Erythroblast (primary cell): ENCODE measurements at places on chromosomes 6 and 20.

DNA sequence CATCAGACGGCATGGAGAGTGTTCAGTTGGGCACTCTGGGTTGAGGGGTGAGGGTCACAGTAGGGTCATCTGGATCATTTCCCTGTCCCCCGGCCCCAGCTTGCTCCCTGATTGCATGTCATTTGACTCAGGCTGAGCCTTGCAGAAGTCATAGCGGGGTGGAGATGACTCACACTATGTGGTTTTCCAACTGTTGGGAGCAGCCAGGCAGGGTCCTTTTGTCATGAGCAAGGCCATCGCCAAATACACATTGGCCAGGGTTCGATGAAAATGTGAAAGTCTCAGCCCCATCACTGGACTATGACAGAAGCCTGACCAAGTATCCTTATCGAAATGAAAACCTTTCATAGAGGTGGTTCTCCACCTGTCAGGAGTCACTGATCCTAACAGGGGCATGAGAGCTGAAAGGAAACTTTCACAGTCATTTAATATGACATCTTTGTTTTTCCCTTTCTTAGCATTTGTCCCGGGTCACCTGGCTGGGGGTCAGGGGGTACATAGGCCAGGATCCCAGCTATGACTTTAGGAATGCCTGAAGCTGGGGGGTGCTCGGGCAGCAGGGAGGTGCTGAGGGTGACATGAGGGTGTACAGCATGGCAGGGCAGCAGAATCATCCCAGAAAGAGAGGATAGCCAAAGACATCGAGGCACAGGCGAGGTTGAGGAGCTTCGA lies 70.2 kb upstream of the CD93 start:
- DNase-seq = peak; percentile 65

DNA sequence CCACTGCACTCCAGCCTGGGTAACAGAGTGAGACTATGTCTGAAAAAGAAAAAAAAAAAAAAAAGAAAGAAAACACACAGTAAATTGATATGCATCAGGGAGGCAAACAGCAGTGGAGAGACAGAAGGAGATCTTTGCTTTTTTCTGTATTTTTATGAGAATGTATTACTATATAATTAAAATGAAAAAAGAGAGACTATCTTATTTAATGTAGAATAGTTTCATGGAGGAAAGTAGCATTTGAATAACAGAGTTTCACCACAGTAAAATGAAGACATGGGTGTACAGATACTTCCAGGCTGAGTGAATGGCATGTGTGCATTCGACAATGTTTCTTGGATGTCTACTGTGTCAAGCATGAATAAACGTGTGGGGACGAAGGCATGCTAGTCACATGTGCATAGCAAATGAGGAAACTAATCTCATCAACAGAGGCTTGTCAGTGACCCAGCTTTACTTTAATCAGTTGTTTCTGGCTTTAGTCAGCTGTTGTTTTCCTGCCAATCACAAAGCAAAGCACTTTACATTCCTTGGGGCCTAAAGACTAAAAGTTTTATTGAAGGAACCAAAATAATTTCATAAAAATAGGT lies 55.5 kb upstream of the ARMH2 start:
- no peak for DNase-seq

- no peak for DNase-seq
These were observed 34.0 kb upstream of the BMP6 start for GRCh38 chr6:7691675-7692452.

DNA sequence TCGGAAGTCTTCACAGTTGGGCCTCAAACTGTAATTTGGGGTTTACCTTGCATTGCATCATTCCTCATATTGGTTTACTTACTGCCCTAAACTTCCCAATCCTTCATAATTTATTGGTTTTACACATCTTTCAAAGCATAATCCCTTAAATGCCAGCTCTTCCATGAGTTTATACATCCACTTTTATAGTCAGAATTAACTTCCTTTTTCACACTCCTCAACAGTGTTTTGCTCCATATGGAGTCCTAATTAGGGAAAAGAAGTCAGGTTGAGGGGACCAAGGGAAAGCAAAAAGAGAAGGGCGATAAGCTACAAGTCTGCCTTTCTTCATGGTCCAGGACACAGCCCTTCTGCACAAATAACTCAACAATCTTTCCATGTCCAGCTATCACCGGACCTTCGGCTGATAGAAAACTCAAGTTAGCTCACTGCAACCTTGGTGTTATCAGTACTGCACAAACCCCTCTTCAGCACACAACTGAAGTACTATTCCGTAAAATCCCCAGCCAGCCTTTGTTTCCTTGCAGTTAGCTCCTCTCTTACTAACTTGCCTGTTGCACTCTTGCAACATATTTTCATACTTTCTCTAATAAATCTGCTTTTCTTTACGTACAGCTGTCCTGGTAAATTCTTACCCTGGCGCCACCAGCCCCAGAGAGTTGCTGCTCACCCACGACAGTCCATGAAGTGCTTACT lies 2.0 kb downstream of the EEF1E1 start:
- peak; percentile 68 for DNase-seq

DNA sequence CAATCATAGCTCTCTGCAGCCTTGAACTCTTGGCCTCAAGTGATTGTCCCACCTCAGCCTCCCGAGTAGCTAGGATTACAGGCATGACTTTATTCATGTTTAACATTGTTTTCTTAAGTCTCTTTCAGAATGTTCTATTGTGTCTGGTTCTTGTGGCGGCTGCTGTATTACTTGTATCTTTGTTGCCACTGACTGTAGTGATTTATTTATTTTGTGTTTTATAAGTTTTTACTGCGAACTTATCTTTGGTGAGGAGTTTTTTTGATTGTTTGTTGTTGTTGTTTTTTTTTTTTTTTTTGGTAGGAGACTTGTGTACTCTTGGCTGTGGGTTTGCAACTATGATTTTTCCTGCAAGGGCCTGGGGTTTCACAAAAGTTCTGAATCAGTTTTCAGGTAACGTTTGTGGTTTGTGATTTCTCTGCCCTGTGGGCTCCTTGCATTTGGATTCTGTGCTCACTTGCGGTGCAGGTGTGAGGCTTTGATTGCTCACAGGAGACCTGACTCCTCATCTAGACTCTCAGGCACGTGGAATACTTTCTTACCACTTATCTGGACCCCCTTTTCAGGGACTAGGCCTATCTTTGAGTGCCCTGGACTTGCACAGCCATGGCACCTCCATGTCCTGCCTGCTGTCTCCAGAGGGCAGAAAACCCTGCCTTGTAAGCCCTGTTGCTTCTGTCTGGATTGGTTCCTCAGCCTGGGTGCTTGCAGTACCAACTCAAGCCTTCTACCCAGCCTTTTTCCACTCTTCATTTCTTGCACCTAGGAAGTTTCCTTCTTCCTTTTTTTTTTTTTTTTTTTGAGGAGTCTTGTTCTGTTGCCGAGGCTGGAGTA lies 25.2 kb downstream of the KIF25 start:
- DNase-seq = no peak

- DNase-seq = no peak
These were observed 140.1 kb downstream of the CEBPB start for GRCh38 chr20:50330504-50331313.

GRCh38 chr20:46111028-46111835 lies 6.9 kb upstream of the CD40 start:
- DNase-seq = no peak

GRCh38 chr20:48578397-48579098 lies 249.3 kb downstream of the PREX1 start:
- DNase-seq = no peak

DNA sequence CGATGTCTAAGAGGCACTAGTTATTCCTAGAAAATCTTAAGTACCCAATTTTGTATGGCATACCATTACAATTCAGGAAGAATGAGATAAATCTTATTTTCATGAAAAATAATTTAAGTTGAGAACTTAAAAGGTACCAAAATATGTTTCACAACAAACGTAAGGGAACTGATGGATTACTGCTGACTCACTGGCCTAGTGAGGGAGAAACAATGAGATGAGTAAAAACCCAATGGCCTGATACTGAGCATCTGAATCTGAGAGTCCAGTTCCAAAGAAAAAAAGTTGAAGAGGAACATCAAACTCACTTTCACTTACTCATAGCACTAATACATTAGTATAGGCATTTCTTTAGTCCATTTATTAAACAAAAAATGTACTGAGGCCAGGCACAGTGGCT lies 56.0 kb downstream of the MDN1 start:
- DNase-seq = no peak

DNA sequence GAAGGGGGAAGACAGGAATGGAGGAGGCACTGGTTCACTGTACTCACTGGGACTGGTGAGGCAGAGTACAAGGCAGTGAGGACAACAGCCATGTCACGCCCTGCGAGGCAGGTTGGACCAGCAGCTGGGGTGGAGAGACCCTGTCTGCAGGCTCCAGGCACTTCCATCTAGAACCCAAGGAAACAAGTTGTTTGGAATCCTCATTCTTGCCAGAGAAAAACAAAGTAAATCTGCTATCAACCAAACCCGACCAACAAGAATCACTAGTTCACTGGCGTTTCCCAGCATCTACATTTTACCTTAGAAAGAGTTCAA lies 98.5 kb upstream of the CDYL start:
- DNase-seq = no peak

GRCh38 chr6:68445926-68446325 lies 189.2 kb upstream of the ADGRB3 start:
- no peak for DNase-seq

DNA sequence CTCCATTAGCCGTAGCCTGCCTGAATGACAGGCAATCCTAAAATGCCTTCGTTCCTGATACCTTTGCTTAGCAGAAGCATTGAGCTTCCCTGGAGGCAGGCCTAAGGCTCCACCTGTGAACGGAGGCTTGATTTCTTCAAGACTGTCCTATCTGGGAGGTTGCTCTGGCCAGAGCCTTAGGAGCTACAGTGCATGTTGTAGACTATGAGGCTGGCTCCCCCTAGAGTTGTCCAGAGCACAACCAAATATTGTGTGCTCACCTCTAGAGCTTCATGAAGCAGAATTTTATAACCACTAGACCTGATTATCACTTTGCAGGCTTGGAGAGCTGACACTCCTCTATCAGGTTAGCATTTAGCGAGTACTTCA lies 217.8 kb downstream of the MAFB start:
- no peak for DNase-seq

GRCh38 chr6:32327103-32327502 lies 44.6 kb downstream of the TSBP1 start:
- DNase-seq = no peak

- DNase-seq = no peak
These were observed 44.1 kb downstream of the CFAP61 start for GRCh38 chr20:20096421-20096820.
